ENCODE measurements at places on chromosomes 2 and 18. TPM values are rescaled to one million over a fixed set of nuclear protein-coding genes. Genes with fewer than 3 reads are reported as not detected.

DNA sequence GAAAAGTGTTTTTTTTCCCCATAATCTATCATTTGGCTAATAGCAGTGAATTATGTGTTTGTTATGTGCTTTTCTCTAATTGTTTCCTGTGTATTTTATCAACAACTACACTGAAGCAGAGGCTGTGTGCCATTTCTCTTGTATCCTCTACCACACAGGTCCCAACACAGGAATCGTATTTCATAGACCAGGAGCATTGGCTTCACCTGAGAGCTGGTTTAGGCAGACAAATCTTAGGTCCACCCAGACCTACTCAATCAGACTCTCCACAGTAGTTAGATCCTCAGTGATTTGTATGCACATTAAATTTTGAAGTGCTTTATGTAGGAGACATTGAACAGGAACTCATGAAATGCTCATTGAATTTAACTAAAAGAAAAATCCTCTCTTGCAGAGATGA, 109.2 kb downstream of the FSHR start:
- H3K27me3 ChIP-seq, result no peaks in the 10 kb centered on the region
- no peaks in the 10 kb centered on the region for H3K36me3 ChIP-seq
- DNase-seq, result no peak
- no peaks in the 10 kb centered on the region for H3K4me1 ChIP-seq
- H3K4me3 ChIP-seq, result no peak overlapping the region

DNA sequence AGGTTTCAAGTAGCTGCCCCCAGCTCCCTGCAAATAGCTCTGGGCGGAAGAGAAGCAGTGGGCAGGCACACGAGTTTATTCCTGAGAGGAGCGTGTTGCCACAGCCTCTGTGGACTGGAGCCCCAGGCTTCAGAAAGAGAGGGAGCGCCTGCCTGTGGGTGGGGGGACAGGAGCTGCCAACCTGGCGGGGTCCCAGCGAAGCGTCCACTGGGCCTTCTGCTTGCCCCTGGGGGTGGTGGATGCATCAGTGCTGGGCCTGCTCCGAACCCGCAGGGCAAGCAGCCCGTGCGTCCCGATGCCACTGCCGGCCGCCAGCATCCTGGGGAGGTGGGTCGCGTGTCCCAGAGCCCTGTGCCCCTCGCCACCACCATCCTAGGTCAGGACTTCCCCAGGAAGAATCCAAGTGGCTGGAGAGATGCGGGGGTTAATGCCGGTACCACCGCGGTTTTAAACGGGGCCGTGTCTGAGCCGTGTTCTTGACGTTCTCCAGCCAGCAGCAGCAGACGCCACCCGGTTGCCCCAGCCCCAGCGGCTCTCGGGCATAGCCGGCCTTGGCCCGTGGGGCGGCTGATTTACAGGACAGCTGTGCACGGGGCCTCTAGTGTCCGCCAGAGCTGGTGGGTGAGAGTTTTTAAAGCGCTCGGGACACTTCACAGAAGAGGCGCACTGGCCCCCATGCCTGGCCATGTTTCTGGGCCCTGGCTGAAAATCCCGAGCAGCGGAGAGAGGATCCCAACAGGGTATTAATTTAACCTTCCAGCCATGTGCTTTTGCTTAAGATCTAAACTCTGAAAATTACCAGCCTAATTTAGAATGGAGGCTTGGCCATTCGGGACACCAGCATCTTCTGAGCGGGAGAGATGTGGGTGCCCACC, 84.7 kb downstream of the NFATC1 start:
- no peaks in the 10 kb centered on the region for H3K27me3 ChIP-seq
- H3K4me3 ChIP-seq, result no peak overlapping the region
- peaks cover 6% of the 10 kb centered on the region for H3K4me1 ChIP-seq
- peaks cover 1% of the 10 kb centered on the region for H3K36me3 ChIP-seq
- H3K27ac ChIP-seq, result no peak overlapping the region

- H3K36me3 ChIP-seq, result no peaks in the 10 kb centered on the region
- no peak overlapping the region for H3K4me3 ChIP-seq
- H3K27ac ChIP-seq, result no peak overlapping the region
- H3K27me3 ChIP-seq, result no peaks in the 10 kb centered on the region
- DNase-seq, result no peak
Measured at GRCh38 chr2:208820014-208820688, 413.6 kb downstream of the PTH2R start.

Gene MEP1B
- not detected for total RNA-seq

Gene CD8A
- total RNA-seq, result 180 TPM

GRCh38 chr2:240289701-240290431, 145.6 kb upstream of the GPC1 start:
- H3K27me3 ChIP-seq, result no peaks in the 10 kb centered on the region
- no peak overlapping the region for H3K4me3 ChIP-seq
- DNase-seq, result no peak
- H3K27ac ChIP-seq, result no peak overlapping the region
- no peaks in the 10 kb centered on the region for H3K4me1 ChIP-seq

Gene CNRIP1
- total RNA-seq, result not detected

DNA sequence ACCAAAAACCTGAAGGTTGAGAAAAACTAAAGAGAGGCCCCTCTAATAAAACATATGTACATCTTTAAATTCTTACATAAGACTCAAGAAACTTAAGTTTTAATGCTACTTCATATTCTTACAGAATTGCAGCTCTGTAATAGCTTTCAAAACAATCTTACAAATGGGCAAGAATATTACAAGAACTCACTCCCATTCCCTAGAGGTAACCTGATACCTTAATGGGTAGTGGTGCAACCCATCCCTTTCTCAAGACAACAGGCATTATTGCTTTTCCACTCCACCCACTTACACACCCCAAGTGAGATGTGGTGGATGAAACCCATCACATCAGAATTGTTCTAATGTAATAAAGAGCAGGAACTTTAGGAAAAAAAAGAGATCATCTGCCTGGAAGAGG, 103.7 kb downstream of the RBMS1 start:
- DNase-seq, result no peak
- H3K27me3 ChIP-seq, result no peaks in the 10 kb centered on the region
- H3K27ac ChIP-seq, result peak overlapping the region; percentile 14
- H3K4me3 ChIP-seq, result no peak overlapping the region
- H3K36me3 ChIP-seq, result no peaks in the 10 kb centered on the region

GRCh38 chr2:64127119-64127518, 17.1 kb downstream of the PELI1 start:
- no peaks in the 10 kb centered on the region for H3K27me3 ChIP-seq
- DNase-seq, result no peak
- H3K36me3 ChIP-seq, result peaks cover 1% of the 10 kb centered on the region
- H3K27ac ChIP-seq, result no peak overlapping the region

Gene SCN3A
- total RNA-seq, result not detected

- no peaks in the 10 kb centered on the region for H3K4me1 ChIP-seq
- H3K27ac ChIP-seq, result no peak overlapping the region
- H3K27me3 ChIP-seq, result no peaks in the 10 kb centered on the region
Measured at GRCh38 chr2:9336241-9336575, 87.1 kb downstream of the ITGB1BP1 start.

DNA sequence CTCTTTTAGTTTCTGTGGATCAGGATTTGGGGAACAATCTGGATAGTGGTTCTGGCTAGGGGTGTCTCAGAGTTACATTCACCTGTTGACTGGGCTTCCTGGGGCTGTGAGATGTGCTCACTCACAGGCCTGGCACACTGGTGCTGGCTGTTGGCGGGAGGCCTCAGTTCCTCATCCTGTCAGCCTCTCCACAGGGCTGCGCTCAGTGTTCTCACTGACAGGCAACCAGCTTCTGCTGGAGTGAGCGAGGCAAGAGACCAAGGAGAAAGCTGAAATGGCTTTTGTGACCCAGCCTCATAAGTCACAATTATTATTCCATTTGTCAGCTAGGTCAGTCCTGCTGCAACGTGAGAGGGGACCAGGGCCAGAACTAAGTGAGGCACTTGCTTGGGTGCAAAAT, 180.6 kb upstream of the GLI2 start:
- H3K27me3 ChIP-seq, result peaks cover 25% of the 10 kb centered on the region
- DNase-seq, result no peak
- H3K36me3 ChIP-seq, result no peaks in the 10 kb centered on the region
- H3K4me1 ChIP-seq, result peaks cover 8% of the 10 kb centered on the region
- H3K27ac ChIP-seq, result no peak overlapping the region

- peaks cover 11% of the 10 kb centered on the region for H3K4me1 ChIP-seq
- H3K4me3 ChIP-seq, result no peak overlapping the region
- no peaks in the 10 kb centered on the region for H3K27me3 ChIP-seq
- no peak for DNase-seq
Measured at GRCh38 chr2:12612671-12613070, 104.1 kb upstream of the TRIB2 start.
